ENCODE measurements at places on chromosomes 7 and 10. TPM values are rescaled to one million over a fixed set of nuclear protein-coding genes. Genes with fewer than 3 reads are reported as not detected.

- DNase-seq = no peak
Observed at GRCh38 chr10:26314265-26315013, 97.9 kb downstream of the GAD2 start.

DNA sequence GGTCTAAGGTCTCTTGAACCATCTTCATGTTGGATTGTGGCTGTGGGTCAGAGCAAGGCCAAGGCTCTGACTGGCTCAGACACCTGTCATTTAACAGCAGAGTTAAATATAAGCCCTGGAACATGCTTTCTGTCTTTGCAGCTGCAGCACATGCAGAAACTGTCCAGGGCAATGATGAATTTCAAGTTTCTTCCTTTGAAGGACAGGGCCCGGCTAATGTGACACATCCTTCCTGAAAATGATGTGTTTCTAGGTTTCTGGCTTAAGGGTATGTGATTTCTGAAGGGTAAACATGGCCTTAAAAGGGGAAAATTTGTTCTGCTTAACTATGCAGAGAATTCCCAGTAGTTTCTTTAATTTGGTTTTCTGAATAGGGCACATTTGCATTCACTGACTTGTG, 34.0 kb upstream of the SLC35B4 start:
- peak; percentile 8 for DNase-seq

GRCh38 chr10:32964270-32964669, 6.2 kb upstream of the ITGB1 start:
- no peak for DNase-seq

- DNase-seq = peak; percentile 10
Observed at GRCh38 chr10:99875473-99875872, 93.0 kb downstream of the ABCC2 start.

- no peak for DNase-seq
Observed at GRCh38 chr7:4759211-4759610, 16.2 kb upstream of the AP5Z1 start.

DNA sequence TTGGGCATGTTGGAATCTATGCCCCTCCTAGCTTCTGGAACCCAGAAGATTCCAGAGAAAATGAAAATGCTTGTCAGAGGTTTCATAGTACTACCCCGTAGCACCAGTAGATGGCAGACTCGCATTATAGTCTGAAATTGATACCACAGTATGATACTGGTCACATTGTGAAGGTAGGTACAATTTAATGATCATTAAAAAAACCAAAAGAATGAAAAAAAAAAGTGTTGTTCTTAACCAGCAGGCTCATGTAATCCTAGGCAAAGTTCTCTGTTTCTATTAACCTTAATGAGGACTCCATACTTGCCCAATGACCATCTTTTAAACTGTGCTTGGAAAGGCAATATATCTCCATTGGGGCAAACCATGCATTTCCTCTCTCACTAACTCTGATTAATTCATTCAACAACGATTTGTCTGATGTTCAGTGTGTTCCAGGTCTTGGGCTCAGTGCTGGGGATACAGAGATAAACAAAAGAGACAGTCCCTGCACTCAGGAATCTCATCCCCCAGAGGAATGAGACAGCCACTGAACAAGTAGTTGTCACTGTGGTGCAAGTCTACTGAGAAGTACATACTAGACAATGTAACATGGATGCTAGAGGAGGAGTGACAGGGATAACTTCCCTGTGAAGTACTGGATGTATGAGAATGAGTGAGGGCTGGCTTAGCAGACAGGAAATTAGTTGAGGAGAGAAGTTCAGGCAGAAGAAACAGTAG, 223.5 kb upstream of the PHYHIPL start:
- DNase-seq = peak; percentile 51

DNA sequence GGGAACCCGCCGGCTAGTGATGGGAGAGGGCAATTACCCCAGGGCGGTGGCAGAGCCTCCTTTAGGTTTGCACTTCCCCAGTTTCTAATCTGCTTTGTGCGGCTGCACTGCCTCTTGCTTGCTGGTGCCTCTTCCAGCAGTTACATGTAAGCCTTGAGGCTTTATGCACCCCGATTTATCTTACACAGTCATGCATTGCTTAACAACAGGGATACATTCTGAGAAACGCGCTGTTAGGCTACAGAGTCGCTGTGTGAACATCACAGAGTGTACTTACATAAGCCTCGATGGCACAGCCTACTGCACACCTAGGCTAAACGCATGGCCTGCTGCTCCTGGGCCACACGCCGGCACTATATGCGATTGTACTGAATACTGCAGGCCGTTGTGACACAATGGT, 155.6 kb upstream of the MKI67 start:
- no peak for DNase-seq

DNA sequence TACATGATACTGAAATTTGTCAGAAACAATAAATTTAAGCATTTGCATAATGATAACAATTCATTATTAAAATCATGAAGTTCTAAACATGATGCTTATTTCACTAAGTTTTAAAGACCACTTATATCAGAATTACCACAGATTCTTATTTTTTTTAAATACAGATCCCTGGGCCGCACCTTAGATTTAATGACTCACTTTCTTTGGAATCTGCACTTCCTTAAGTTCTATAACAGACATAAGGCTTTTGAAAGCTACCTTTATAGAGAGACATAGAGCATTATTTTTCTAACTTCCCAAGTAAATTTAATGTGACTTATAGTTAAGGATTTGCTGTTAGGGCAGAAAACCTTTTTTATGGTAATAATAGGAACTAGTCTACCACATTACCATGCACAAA, 214.9 kb downstream of the IPMK start:
- no peak for DNase-seq

DNA sequence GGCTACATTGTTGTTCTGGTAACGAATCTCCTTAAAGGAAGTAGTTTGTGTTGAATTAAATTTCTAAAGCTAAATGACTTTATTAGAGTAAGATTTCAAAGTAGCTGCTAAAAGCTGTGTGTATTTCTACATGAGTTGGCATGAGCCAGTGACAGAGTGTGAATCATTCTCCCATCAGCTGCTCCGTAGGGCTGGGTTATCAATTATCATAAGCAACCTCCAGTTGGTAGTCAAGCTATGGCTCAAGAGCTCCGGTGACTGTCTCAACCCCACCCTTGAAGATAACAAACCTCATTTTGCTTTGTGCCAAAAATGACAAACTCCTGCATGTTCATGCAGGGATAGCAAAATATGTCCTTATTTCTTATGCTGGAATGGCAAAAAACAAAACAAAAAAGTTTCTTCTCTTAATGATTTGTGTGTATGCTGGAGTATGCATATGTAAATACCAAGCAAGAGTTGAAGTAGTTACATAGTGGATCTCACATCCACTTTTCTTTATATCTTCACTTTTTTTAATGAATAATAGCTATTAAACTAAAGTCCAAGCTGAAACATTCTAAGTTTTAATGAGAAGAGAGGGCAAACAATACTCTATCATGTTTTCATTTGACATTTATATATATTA, 249.4 kb downstream of the CACNA2D1 start:
- peak; percentile 3 for DNase-seq

DNA sequence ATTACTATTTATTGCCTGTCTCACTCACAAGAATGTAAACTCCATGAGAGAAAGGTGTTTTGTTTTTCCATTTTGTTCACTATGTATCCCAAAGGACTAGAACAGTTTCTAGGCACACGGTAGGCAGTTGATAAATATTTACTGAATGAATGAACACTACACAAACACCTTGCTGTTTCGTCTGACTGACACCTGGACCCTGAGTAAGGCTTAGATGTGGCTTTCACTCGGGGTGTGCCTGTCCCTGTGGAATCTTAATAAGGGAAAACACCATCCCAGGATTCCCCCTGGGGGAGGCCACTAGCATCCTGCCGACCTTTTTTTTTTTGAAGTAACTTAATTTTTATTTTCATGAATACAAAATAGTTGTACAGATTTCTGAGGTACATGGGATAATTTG, 66.6 kb upstream of the STEAP1B start:
- peak; percentile 28 for DNase-seq

DNA sequence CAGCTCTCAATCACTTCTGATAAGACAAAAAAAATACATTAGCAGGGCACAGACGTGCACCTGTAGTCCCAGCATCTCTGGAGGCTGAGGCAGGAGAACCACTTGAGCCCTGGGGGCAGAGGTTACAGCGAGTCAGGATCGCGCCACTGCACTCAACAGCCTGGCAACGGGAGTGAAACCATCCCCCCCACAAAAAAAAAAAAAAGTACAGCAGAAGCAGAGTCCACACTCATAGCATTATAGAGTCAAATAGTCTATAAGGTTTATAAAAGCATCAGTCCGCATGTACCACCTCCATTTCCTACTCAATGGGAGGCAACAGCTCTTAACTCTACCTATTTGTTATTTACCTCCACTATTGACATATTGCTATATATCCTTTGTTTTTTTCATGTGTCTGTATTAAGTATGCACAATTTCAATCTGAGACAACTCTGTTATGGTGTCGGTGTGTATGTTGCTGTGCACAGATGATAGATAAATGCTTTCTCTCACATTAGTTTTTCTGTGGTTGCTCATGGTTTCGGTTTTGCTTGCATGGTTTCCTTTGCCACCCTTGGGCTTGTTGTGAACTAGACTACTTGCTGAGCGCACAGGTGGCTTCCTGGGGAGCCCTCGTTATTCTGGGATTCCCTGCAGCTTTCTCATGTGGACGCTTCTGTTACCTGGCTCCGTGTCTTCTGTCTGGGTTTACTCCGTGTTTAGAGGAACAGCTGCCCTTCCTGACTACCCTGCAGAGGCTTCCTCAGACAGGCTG, 40.4 kb downstream of the PROSER2 start:
- no peak for DNase-seq

DNA sequence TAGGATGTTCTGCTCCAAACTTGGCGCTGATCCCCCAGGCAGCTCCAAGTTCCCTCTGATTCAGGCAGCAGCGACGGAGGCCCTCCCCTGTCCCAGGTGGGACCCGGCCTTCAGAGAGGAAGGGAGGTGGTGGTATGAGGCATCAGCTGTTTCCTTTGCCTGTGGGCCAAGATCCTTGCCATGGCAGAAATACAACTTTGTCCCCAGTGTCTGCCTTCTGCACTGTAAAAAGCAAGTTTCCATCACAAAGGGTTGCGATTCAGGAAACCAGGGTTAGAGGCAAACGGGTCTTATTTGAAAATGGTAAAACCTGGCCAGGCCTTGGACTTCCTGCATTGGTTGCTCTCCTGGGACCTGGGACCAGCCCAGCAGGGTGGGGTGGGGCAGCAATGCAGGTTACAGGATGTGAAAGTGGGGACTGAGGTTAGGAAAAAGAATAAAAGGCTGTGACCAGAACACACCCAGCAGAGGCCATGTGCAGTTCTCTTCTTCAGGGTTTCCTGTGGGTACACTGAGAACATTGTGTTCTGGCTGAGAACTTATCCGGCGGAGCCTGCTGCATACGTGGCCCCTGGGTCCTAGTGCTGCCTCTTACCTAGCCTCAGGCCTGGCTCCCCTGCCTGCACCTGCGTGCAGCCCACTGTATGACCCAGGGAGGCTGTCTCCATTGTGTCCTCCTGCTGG, 25.1 kb upstream of the DDIT4 start:
- no peak for DNase-seq

GRCh38 chr7:12360948-12361347, 42.7 kb downstream of the VWDE start:
- no peak for DNase-seq

GRCh38 chr10:32229170-32229569, 117.8 kb downstream of the EPC1 start:
- DNase-seq = no peak

- no peak for DNase-seq
Observed at GRCh38 chr7:130990178-130990832, 256.3 kb upstream of the KLF14 start.

DNA sequence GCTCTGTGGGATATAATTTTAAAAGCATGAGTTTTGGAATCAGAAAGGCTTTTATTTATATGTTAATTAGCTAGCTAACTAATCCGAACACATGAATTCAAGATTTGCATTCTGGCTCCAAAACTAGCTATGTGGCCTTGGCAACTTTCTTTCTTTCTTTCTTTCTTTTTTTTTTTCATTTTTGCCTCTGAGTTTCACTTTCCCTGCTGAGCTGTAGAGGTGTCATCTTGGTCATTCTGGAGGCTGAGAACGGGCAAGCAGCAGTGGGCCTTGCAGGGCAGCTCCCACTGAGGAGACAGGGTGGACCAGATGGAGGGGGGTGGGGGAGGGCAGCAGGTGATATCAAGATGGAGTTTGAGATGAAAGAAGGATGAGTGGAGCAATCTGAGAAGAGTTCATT, 24.8 kb upstream of the SFMBT2 start:
- DNase-seq = no peak

- DNase-seq = no peak
Observed at GRCh38 chr7:205115-206010, 13.0 kb downstream of the FAM20C start.

GRCh38 chr7:36265680-36266079, 112.6 kb downstream of the EEPD1 start:
- no peak for DNase-seq

- DNase-seq = peak; percentile 26
Observed at GRCh38 chr7:31432836-31433340, 81.0 kb upstream of the ITPRID1 start.

- DNase-seq = peak; percentile 11
Observed at GRCh38 chr7:56125831-56126230, 9.6 kb upstream of the NUPR2 start.

GRCh38 chr10:28147706-28148105, 148.8 kb upstream of the ODAD2 start:
- DNase-seq = no peak

DNA sequence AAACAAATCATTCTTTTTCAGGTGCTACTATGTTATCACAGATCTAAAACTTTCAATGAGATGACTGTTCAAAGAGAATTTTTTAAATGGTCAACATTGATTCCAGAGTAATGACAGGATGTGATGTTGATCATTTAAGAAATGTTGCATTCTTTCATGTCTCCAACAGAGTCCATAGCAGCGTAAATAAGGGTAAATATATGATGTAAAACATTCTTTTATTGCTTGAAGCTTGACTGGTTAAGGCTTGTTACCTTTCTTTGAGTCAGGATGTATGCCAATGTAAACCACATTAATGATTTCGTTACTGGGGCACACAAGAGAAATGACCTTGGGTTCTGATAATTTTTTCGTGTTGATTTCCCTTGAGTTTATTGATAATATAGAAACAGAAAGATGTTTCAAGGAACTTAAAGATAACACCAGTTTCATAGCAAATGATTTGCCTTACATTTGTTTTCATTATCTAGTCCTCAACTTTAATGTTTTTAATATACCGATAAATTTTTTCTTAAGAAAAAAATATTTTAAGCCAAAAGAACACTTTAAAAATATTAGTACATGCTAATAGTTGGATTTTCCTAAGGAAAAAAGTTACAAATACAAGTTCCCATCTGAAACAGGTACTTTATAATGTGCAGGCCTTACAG, 3.5 kb downstream of the STK17A start:
- no peak for DNase-seq

GRCh38 chr10:88274286-88274685, 308.8 kb downstream of the RNLS start:
- no peak for DNase-seq

PRLHR gene
- total RNA-seq = not detected

CDK1 gene
- 191 TPM for total RNA-seq

VWDE gene
- 4.4 TPM for total RNA-seq

CADPS2 gene
- total RNA-seq = 5.9 TPM

FFAR4 gene
- not detected for total RNA-seq

TWNK gene
- 5.4 TPM for total RNA-seq

MRLN gene
- not detected for total RNA-seq

PRPS1L1 gene
- total RNA-seq = not detected

RBP3 gene
- not detected for total RNA-seq

HMX3 gene
- not detected for total RNA-seq
